ENCODE measurements at places on chromosomes 3 and 15.

- no peak for DNase-seq
Observed at GRCh38 chr3:186184021-186184420, 75.1 kb upstream of the ETV5 start.

- no peak for DNase-seq
Observed at GRCh38 chr3:36707623-36708409, 56.5 kb downstream of the DCLK3 start.

GRCh38 chr3:86978111-86978551 lies 12.8 kb downstream of the VGLL3 start:
- DNase-seq = no peak

DNA sequence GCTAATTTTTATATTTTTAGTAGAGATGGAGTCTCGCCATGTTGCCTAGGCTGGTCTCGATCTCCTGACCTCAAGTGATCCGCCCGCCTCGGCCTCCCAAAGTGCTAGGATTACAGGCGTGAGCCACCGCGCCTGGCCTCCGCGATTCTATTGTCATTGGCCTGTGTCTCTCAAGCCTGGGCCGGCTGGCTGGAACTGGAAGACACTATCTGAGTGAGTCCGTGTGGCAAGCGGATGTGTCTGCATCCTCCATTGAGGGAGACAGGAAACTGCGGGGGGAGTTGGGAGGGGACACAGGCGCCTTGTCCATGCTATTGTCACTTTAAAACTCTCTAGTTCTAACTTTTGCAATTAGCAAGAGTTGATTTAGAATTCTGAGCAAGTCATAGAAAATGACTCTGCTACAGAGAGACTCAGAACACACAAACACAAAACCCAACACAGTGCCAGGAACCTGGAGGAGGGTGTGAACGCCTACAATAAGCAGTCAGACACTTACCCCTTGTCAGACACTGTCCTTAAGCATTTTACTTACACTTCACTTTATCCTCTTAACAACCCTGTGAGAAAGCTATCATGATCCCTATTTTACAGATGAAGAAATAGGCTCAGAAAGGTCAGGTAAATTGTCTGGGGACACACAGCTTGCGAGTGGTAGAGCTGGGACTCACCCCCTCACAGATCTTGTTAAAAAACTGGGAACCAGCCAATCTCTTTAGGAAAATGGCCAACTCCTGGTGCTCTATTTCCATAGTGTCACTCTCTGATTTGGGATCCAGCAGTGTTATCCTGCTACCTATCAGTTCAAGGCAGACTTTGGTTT lies 38.7 kb downstream of the ANP32A start:
- DNase-seq = no peak

GRCh38 chr15:49918121-49918520 lies 200.9 kb downstream of the ATP8B4 start:
- DNase-seq = no peak

- DNase-seq = peak; percentile 58
Observed at GRCh38 chr15:85168642-85169173, 187.1 kb downstream of the PDE8A start.

DNA sequence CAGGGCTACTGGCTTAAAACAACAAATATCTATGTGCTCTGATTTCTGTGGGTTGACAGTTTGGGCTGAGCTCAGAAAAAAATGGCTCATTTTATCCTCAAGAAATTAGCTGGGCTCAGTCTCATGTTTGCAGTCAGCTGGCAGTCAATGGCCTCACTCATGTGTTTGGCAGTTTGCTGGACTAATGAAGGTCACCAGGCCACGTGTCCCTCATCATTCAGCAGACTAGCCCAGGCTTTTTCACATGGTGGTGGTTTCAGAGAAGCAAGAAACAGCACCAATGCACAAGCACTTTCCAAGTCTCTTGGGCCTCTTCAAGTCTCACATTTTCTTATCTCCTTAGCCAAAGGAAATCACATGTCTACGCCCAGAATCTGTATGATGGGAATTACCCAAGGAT lies 478.3 kb upstream of the PPP2R3A start:
- DNase-seq = no peak

DNA sequence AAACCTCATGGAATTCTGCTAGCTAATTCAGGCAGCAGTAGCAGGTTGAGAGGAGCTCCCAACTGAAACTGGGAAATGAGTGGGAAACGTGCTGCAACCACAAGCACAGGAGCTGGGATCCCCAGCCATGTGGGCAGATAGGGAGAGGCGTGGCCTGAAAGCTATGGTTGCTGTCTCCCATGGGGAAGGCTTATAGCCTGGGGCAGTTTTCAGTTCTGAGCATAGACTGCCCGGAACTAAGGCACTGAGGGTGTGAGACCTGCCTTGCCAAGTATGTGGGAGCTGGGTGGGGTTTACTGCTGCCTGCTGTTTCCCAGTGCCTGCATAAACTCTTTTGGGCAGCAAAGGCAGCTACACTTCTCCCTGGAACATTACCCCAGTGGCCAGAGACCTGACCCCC lies 229.5 kb downstream of the TUSC7 start:
- peak; percentile 71 for DNase-seq

GRCh38 chr3:134374791-134375581 lies 739 bp upstream of the AMOTL2 start:
- DNase-seq = peak; percentile 42

DNA sequence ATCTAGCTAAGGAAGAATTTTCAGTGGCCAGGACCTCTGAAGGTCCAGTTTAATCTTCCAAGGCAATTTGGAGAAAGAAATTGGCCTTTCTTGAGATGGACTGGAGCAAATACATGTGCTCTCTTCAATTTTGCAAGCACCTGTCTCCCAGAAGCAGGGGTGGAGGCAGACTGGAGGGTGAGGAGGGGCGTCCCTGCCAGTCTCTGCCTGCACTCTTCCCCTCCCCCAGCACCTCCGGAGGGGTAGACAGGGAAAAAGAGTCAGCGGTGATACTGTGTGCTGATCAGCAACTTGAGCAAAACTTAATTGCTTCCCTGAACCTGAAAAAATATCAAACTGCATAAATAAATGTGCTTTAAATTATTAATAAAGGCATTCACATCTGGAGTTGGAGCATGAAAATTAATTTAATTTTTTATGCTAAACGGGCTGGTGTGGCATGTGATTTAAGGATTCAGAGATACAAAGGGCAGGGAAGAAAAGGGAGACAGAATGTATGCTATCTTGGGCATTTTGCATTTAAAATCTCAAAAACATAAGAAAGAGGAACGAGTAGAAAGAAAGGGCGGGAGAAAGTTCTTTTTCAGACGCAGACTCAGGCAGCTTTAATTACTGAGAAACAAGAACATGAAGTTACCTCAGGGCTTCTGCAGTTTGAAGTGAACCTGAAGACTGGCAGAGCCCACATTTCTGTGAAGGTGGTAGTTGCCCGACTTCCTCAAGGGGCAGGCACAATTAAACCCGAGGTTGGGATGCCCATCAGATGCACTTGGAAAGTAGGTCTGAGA lies 319.7 kb downstream of the UACA start:
- DNase-seq = no peak

- no peak for DNase-seq
Observed at GRCh38 chr15:85000189-85000864, 18.7 kb downstream of the PDE8A start.

DNA sequence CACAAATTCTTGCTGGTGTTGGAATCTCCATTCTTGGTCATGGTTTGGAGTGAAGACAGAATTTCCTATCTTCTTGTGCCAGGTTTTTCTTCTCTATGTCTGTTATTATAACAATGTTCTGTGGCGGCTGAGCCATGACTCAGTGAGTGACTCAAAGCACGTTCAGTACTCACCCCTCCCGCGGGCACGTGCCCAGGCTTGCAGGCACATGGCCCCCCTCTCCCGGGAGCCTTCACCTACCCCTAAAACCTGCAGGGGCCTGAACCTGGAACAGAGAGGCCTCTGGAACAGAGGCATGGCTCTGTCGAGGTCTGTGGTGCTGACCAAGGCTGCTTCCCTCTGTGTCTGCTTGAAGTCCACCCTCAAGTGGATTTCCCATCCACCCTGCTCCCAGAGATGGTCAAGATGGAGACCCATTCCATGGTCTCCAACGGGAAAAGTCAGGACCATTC lies 27.6 kb downstream of the PLXNB1 start:
- DNase-seq = peak; percentile 6
